ENCODE measurements at places on chromosomes 16 and 17.

DNA sequence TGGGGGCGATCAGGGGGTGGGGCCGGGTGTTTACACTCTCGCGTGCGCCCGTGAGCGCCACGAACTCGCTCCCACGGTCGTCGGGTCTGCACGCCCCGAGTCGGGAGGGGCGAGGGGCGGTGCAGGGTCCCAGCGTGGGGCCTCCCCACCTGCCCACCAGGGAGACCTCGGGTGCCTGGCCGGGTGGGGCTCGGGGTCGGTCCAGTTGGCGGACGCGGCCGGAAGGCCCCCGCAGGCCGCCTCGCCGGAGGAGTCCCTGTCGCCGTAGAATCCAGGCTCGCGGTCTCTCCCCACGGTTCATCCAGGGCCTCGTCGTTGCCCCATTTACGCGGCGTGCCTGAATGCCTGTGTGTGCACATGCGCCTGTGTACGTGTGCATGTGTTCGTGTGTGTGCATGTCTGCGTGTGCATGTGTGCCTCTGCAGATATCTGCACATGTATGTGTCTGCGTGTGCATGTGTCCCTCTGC lies 510 bp upstream of the RAB40B start:
- DNase-seq = no peak

DNA sequence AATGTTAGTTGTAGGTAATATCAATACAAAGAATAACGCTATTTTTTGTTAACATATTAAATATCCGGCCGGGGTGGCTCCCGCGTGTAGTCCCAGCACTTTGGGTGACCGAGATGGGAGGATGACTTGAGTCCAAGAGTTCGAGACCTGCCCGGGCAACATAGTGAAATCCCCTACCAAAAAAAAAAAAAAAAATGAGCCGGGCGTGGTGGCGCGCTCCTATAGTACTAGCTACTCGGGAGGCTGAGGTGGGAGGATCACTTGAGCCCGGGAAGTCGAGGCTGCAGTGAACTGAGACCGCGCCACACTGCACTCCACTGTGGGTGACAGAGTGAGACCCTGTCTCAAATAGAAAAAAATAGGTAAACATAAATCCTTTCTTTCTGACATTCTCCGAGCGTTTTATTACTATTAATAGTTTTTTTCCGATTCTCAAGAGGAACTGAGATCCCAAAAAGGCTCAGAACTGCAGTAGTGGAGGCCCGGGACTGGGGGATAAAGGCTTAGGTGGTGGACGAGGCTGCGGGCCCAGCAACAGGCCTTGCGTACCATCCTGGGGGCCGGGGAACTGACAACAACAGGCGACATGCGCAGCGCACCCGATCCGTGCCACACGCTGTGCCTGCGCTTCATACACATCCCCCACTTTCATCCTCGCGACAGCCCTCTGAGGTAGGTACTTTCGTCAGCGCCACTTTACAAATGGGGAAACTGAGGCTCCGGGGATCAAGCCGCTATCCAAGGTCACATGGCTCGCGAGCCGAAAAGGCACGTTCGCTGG lies 919 bp downstream of the N4BP1 start:
- DNase-seq = peak; percentile 37

DNA sequence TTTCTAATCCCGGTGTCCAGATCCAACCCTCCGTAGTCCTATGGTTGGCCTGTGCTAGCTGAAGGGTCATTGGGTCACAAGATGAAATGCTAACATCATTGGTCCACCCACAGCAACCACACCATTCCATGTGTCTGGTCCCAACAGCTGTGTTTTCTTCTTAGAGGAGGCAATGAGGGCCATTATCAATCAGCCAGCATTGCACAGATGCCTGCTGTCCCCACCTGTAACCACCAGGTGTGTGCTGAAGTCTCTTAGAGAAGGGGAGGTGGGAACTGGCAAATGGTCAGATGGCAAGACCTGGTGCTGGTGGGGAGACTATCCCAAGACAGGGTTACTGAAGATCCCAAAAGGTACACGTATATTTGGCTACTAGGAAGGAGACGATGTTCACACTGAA lies 37.4 kb downstream of the HIC1 start:
- DNase-seq = no peak

GRCh38 chr16:68800257-68800875 lies 43.0 kb upstream of the TANGO6 start:
- peak; percentile 45 for DNase-seq

- DNase-seq = no peak
Observed at GRCh38 chr17:67594115-67594880, 123.4 kb upstream of the NOL11 start.

DNA sequence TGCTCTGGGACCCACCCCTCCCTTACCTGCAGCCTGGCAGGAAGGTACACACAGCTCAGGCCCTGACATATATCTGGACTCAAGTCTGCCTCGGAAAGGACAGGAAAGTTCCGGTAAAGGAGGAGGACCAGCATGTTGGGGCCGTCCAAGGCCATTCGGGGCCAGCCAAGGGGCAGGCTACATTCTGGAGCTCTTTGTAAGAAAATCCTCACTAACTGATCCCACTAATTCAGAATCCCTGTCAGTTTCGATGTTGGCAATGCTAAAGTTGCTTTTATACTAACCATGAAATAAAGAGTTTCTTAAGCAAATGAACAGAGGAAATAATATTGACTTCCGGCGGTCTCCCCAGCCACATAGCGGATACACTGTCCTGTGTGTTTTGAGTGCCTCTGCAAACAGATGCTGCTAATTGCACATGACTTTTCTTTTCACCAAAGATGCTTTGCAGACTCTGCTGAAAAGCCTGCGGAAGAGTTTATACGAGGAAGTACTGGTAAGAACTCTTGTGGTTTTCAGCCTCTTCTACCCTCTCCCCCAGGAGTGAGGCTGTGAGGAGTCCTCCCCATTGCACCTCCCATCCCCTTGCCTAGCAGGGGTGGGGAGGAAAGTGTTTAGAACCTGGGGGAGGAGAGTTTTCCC lies 54.8 kb downstream of the PLXDC1 start:
- no peak for DNase-seq
